ENCODE measurements at places on chromosomes 5 and 9. TPM values are rescaled to one million over a fixed set of nuclear protein-coding genes. Genes with fewer than 3 reads are reported as not detected.

The SAXO1 gene
- not detected for total RNA-seq

The MRRF gene
- total RNA-seq = 61.0 TPM

The THG1L gene
- 7.0 TPM for total RNA-seq

The CCL27 gene
- not detected for total RNA-seq

The RASGEF1C gene
- 0.38 TPM for total RNA-seq

The RBM27 gene
- total RNA-seq = 16.0 TPM

The ANKRD31 gene
- total RNA-seq = 0.38 TPM

The SLC34A3 gene
- total RNA-seq = not detected

The SNX18 gene
- 49.1 TPM for total RNA-seq

The TNFSF8 gene
- total RNA-seq = 6.8 TPM

The ACSL6 gene
- total RNA-seq = 0.82 TPM

The SEC16A gene
- 39.0 TPM for total RNA-seq

The TXNDC8 gene
- not detected for total RNA-seq

The MEIKIN gene
- not detected for total RNA-seq

All from subcutaneous adipose tissue (tissue), 4 donors.